Immature natural killer cell (primary cell): ENCODE measurements at places on chromosomes 13 and 19.

- peak; percentile 95 for DNase-seq
Observed at GRCh38 chr19:36378625-36379509, at the start of gene ZFP14. Gene ZFP14, minus strand, starts transcription at chr19:36379201. Its CDS starts 11,309 bp downstream, at chr19:36367892.

DNA sequence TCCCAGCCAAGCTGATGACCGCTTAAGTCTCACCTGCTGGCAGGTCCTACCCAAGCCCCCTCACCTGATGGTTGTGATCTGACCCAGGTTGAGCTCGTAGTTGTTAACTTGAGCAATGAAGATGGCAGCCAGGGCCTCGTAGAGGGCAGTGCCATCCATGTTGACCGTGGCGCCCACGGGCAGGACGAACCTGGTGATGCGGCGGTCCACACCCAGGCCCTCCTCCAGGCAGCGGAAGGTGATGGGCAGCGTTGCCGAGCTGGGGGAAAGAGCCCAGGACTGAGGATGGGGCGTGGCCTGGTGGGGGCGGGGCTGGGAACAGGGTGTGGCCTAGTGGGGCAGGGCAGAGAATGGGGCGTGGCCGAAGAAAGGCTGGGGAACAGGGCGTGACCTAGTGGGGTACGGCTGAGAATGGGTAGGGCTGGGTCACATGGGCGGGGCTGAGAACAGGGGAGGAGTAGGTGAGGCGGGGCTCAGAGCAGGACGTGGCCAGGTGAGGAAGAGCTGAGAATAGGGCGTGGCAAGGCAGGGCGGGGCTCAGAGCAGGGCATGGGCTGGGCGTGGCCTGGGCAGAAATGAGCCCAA lies 12.9 kb downstream of the OR7C2 start:
- no peak for DNase-seq

DNA sequence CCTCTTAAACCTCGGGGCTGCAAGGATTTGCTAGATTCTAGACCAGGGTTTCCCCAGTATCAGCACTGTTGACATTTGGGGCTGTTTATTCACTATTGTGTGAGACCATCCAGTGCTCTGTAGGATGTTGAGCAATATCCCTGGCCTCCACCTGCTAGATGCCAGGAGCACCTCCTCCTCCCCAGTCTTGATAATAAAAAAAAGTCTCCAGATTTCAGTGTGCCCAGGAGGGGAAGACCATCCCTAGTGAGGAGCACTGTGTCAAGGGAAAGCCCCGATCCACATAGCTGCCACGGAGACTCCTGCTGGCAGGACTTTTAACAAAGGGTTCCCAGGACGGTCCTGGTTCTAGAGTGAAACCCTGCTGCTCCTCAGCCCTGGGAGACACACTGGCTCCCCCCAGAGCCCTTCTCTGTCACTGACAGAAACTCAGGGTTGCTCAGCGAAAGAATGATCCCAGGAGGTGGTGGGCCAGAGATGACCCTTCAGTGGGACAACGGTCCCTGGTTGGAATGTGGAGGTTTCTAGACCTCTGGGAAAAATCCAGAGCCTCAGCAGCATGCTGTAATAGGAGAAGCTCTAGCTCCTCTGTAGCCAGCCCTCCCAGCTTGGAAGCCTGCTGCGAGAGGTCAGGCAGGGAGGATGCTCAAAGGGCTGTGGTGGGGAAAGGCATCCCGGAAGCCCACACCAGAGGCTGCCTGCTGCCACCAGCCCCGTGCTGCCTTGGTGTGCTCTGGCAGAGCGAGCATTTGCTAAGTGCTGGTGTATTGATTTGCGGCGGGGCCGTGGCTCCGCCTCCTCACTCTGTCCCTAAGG lies 20.3 kb downstream of the LYL1 start:
- DNase-seq, result no peak

GRCh38 chr13:19023115-19023514 lies 158.5 kb downstream of the TUBA3C start:
- DNase-seq, result no peak
